ENCODE measurements at places on chromosomes 2 and 18. TPM values are rescaled to one million over a fixed set of nuclear protein-coding genes. Genes with fewer than 3 reads are reported as not detected.

The UGT1A6 gene
- 0.78 TPM for total RNA-seq

The COL6A3 gene
- 23.8 TPM for total RNA-seq

The STPG4 gene
- total RNA-seq, result not detected

The CPLX4 gene
- not detected for total RNA-seq
